Stimulated activated CD4-positive, alpha-beta T cell treated with anti-CD3 and anti-CD28 coated beads, Interleukin-1b, Interleukin-23, amount 100 ng/mL, for 4 hours (primary cell): ENCODE measurements at places on chromosomes 4 and X.

DNA sequence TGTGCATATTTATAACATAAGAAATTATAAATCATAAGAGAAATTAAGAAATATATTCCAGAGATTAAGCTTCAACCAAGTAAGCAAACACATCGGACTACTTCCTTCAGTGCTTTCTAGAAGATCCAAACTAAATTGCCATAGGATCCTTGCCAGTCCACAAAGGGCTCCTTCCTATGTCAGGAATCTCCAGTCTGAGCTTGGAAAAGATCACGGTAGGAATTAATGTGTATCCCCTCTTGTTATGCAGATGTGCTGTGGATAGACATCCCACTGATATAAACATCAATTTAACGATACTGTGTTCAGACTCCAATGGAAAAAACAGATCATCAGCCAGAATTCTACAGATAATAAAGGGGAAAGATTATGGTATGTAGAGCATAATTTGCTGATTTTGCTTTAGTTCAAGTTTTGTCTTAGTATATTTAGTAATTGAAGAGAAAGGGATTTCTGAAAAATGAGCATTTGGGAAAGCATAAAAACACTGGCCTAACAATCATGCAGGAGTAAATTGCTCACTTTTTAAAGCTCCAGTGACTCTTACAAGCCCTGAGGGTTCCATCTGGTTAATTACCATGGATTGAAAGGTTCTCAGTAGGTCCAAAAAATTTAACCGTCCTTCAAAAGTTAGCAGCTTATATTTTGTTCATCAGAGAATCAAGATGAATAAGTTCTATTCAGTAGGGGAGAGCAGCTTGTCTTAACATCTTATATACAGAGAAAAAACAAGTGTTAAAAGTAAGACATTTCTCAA is 65.9 kb downstream of the HHIP start:
- DNase-seq: no peak

DNA sequence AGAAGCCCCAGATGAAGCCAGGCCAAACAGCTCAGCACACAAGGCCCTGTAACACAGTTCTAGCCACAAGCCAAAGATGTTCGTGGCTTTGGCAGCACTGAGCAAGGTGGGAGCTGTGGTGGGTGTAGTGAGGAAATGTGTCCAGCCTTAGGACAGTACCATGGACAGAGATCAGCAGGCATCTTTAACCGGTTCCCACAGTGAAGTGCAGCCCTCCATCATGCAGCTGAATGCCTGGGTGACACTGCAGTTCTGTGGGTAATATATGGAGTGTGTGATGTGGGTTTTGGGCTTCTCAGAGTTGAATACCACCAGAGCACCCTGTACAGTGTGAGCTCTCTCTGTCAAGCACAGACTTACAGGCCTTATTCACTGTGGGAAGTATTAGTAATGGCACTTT is 6.0 kb upstream of the NEXMIF start:
- no peak for DNase-seq

GRCh38 chr4:140719686-140720085 is 36.5 kb downstream of the TBC1D9 start:
- no peak for DNase-seq

DNA sequence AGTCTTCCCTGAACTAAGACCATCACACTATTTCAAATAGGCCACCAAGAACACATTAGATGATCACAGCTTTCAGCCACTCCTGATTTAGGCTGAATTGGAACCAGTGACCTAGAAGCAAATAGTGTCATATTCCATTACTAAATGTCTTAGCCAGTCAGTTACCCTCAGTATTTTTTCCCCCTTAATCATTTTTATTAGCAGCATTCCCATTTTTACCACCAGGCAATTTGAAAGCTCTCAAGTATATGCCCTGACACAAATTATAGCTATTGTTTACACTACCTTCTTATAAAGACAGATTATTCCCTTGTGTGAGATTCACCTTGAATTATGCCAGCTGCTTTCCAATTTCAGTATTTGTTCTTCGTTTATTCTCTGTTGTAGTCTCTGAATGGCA is 1146.9 kb downstream of the PDHA2 start:
- DNase-seq: no peak

DNA sequence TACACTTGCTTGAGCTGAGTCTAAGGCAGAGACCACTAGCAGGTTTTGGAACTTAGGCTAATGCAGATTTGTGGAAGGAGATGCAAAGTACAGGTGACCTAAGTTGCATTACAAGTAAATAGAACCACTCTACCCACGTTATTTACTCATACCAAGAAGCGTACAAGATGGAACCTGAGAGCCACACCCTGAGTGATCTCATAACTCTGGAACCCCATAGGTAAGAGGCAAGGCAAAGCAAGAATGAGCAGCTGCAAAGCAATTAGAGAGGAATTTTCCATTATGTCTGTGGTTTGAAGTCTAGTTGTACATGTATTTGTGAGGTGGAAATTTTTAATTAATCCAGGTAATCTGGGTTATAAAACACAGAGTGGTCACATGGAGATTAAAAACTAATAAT is 55.4 kb downstream of the CC2D2A start:
- no peak for DNase-seq

- DNase-seq: no peak
Measured at GRCh38 chr4:67512501-67512900, 32.8 kb downstream of the CENPC start.

GRCh38 chrX:150731795-150732194 is 38.6 kb downstream of the MTMR1 start:
- DNase-seq: no peak

GRCh38 chr4:28179126-28179525 is 1318.5 kb downstream of the STIM2 start:
- DNase-seq: no peak

- no peak for DNase-seq
Measured at GRCh38 chr4:171279131-171279530, 534.1 kb upstream of the GALNTL6 start.

- DNase-seq: no peak
Measured at GRCh38 chrX:12702509-12703091, 88.6 kb upstream of the PRPS2 start.

GRCh38 chr4:566508-567295 is 9.4 kb downstream of the TMEM271 start:
- DNase-seq: no peak

- DNase-seq: no peak
Measured at GRCh38 chr4:183989461-183989860, 84.4 kb downstream of the STOX2 start.

DNA sequence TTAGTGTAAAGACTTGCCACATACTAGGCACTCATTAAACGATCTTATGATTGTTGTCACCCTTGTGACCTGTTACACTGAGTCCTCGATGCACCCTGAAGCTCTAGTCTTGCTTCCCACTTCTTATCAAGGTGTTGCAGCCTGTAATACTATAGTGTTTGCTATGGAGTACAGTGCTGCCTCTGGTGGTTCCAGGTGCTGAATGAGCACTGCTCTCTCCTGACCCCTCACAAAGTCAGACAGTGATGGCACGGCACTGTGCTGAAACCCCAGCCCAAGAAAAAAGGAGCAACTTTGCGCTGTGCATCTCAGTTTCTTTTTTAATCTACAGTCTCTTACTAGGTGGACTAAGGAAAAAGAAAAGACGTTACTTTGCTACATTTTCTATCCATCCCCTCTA is 106.3 kb downstream of the GC start:
- no peak for DNase-seq

DNA sequence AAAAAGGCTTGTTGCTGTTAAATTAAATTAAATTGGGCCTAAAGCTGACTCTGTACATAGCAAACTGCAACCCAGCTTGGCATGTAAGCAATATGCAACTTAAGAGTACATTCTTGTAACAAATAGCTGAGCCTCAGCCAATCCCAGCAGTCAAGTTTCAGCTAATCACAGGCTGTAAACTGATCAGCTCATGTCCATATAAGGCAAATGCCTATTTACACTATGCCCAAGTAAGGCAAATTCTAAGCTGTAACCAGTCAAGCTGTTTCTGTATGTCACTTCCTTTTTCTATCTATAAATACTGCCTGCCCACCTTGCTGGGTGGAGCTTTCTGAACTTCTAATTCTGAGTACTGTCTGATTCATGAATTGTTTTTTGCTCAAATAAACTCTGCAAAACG is 429.1 kb upstream of the FTHL17 start:
- DNase-seq: no peak

- DNase-seq: no peak
Measured at GRCh38 chr4:127000110-127000509, 632.6 kb upstream of the INTU start.

DNA sequence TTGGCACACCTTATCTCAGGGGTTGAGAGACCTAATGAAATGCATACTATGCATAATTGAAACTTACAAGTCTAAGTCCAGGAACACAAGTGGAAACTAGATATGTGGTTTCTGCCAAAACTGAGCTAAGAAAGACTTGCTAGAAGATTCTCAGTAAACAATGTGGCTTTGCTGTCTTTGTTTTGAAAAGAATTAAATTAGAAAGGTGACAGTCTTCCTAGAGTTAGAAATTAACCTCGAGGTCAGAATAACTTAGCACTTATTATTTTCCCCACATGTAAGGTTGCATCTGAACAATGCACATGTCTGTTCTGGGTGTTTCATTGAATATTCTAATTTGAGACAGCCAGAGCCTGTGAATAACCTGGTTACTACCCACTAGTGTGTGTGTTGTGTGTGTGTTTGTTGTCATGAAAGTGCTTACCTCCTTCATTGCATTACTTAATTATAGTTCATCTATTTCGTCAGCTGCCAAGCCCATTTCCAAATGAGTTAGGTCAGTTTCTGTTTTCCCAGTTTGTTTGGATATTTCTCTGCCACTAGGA is 1.5 kb downstream of the EREG start:
- DNase-seq: no peak

GRCh38 chrX:71105628-71106027 is 912 bp downstream of the CXorf65 start:
- no peak for DNase-seq

DNA sequence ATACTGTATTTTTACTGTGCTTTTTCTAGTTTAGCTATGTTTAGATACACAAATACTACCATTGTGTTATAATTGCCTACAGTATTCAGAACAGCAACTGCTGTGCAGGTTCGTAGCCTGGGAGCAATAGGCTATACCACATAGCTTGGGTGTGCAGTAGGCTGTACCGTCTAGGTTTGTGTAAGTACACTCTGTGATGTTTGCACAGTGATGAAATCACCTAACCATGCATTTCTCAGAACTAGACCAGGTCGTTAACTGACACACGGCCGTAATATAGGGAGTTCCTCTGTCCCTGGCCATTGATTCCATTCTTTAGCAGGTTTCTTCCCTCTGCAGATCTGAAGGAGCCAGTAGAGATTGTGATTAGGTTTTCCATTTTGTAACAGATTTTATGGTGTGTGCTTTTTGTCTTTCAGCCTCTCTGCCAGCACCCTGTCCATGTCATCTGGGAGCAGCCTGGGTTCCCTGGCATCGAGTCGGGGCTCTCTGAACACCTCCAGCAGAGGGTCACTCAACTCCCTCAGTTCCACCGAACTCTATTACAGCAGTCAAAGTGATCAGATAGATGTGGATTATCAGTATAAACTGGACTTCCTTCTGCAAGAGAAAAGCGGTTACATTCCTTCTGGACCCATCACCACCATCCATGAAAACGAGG is 59.5 kb downstream of the CLDN22 start:
- no peak for DNase-seq

DNA sequence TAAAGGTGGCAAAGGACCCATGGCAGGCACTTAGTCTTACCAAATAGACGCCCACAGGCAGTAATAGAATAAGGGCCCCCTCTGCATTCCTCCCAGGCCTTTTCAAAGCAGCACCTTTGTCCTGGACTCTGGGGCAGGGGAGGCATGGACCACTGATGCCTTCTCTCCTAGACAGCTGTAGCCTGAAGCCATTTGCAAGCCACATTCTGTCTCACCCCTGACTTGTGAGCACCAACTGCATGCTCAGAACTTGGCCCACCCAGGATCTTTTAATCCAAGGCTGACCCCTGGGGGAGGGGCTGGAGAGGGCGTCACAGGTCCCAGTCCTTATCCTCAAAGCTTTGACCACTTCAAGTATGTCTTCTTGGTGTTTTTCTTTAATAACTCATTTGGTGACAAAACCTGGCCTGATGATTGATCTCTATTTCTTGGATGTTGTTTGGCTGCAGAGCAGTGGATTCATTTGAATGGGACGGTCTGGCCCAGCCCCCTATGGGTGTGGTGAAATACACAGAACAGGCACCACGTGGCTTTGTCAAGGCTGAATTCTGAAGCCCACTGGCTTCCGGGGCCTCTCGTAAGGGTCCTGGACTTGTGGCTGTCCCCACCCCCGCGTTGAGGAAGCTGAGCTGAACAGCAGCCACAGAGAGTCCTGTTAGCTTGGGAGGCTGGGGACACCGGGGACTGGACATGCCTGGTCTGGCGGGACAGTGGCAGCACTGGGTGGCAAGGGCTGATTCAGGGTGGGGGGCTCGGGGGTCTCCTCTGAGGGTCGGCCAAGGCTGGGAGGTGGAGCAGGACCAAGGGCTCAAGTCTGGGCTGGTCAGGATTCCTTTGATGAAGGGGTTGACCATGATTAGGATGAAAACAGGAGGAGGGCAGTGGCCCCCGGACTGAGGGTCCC is 36.6 kb downstream of the ADRA2C start:
- DNase-seq: no peak

DNA sequence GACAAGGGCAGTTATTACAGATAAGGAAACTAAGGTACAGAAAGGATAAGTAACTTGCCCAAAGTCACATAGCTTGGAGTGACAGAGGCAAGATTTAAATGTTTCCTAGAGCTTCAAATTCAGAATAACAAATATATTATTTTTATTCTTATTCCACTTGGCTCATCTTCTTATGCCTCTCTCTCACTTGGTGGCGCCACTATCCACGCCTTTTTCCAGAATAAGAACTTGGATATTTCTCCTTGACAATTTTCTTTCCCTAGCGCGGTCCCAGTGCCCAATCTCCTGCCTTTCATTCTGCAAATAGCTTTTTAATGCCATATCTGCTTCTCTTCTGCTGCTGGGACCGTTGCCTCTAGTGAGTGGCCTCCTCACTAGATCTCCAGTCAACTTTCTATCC is 78.5 kb downstream of the MSN start:
- no peak for DNase-seq

DNA sequence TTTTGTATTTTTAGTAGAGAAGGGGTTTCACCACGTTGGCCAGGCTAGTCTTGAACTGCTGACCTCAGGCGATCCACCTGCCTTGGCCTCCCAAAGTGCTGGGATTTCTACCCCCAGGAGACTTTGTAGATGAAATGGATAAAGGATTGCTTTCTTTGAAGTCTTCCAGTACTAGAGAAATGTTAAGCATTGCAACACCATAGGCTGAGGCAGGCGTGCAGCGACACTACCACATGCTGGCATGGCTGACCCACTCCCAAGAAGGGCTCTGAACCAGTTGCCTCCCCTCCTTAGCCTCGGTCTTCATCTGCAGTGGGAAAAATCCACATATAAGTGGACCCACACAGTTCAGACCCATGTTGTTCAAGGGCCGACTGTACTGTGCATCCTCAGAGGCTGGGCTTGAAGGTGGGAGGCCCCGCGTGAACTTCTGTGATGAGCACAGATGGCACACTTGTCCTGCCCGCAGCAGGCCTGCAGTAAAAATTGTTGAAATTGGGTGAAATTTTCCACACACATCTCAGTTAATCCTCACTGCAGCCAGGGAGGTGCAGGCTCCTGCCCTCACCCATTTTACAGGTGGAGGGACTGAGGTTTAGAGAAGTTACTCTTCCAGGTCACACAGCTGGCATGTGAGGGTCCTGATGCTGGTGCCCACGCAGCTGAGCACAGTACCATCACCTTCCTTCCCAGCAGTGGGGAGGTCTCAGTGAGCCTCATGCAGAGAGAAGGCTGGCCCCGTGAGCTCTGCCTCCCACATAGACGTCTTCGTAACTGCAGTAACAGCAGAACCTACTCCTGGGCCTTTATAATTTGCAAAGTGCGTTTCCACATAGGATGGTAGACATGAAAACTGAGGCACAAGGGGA is 35.5 kb downstream of the HTRA3 start:
- DNase-seq: no peak
